Stimulated activated naive CD4-positive, alpha-beta T cell (primary cell): ENCODE measurements at places on chromosomes 5 and 9.

- DNase-seq = peak; percentile 79
These were observed 624 bp upstream of the RETREG1 start for GRCh38 chr5:16617274-16617968.

DNA sequence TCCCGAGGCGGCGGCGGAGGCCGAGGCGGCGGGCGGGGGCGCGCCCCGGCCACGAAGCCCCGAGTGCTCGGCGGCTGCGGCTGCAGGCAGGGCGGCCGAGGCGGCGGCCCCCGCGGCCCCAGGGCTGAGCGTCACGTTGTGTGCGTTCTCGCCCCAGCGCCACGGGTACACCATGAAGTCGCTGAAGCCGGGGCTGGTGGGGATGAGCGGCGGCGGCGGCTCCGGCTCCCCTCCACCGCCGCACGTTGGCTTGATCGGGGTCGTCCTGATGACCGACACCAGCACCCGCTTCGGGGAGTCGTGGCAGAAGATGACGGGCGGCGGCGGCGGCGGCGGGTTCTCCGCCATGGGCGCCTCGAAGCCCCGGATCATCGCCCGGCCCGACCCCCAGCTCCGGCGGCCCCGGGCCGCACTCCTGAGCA lies 498 bp downstream of the ZNF367 start:
- DNase-seq = peak; percentile 61

DNA sequence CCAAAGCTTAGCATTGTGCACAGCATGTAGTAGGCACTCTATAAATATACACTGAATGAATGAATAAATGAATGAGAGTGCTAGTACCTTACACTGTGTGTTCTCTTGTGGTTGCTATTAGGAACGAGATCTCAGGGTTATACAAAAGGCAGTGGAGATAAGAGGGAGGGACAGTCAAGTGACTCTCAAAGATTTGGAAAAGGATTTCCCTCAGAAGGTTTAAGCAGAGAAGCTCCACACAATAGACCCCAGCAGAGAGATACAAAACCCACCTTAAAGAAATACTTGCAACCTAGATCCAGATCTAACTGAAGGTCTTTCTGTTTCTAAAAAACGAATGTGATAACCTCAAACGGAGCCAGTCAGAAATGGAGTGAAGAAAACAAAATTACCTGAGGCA lies 11.8 kb upstream of the EFNA5 start:
- DNase-seq = no peak

GRCh38 chr5:147689426-147689825 lies 93.1 kb downstream of the JAKMIP2 start:
- no peak for DNase-seq

DNA sequence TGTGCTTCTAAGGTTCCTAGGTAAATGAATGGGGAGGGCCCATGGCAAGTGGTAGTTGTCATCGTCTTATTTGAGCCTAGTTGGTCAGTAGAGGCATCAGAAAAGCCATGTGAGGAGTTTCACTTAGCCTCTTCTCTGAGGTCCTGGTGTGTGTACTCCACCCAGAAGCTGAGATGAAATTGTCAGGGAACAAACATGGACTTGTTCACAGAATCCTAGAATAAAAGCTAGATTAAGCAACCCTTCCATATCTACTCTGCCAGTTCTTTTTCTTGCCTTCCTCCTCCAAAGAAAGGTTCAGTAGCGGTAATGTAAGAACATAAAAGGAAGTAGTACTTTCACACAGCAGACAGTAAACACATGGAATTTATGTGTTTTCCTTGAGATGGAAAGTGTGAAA lies 70.4 kb downstream of the ARHGAP26 start:
- no peak for DNase-seq

GRCh38 chr5:103027267-103027666 lies 92.7 kb downstream of the GIN1 start:
- DNase-seq = no peak

DNA sequence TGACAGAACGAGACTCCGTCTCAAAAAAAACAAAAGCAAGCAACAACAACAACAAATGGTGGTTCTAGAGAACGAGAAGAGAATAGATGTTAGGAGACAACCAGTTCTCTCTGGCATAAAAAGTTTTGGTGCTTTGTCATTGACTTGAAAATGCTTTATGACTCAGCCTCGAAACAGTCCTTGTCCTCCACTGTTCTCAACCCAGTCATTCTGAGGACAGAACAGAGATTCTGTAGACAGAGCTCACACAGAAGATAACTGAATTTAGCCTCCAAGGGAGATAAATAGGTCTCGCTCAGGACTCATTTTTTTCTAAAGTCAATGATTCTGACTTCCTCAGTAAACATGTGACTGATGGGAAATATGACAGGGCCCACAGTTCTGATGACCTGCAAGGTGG lies 76.0 kb upstream of the FSTL4 start:
- DNase-seq = no peak

- no peak for DNase-seq
These were observed 24.1 kb downstream of the CARTPT start for GRCh38 chr5:71743155-71743554.

DNA sequence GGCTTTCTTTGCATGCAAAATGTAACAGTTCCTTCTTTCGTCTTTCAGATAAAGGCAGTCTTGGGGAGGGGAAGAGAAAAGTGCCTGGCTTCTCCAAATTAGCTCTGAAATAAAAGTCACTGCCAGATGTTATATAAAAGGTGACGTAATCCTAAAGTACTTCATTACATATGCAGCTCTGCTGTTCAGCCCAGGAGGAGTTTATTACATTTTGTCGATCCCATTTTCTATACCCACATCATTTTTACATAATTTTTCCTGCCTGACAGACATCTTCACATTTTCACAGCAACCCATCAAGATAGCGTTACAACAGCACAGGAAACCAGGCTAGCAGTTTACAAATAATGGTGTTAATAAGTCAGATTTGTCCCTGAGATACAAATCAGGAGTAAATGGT lies 86.7 kb upstream of the SLC30A5 start:
- DNase-seq = no peak

GRCh38 chr5:15737036-15737821 lies 237.2 kb downstream of the FBXL7 start:
- no peak for DNase-seq

DNA sequence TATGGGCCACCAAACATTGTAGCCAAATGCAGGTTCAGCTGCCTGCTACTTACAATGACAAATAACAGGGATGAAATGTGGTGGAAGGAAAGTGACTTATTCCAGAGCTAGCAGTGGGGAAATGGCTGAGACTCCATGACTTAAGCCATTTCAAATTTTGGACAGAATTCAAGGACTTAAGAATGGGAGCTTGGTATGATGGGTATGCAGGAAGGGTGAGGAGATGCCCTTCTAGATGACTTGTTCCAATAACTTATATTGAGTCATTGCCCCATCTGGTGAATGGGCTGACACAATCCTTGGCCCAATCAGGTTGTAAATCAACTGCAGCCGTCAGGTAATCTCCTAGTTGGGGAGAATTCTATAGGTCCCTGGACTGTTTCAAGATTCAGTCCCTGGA lies 230.7 kb upstream of the SGCD start:
- no peak for DNase-seq
